ENCODE measurements at places on chromosomes 6 and 20. TPM values are rescaled to one million over a fixed set of nuclear protein-coding genes. Genes with fewer than 3 reads are reported as not detected.

The SLC17A1 gene
- not detected for total RNA-seq

The RBPJL gene
- total RNA-seq, result not detected

The SGK1 gene
- total RNA-seq, result 183 TPM

The ADAM33 gene
- total RNA-seq, result 15.3 TPM

The TRPC4AP gene
- 108 TPM for total RNA-seq

The SDC4 gene
- 61.4 TPM for total RNA-seq

The SAMD3 gene
- 9.3 TPM for total RNA-seq

The KCTD20 gene
- total RNA-seq, result 51.3 TPM

The SH3BGRL2 gene
- total RNA-seq, result 2.2 TPM

The LY6G6D gene
- not detected for total RNA-seq

The MRPL14 gene
- total RNA-seq, result 34.5 TPM

The C4A gene
- 12.3 TPM for total RNA-seq

The SOX18 gene
- 0.07 TPM for total RNA-seq

The MYCT1 gene
- 6.0 TPM for total RNA-seq

The FNDC11 gene
- 0.46 TPM for total RNA-seq

The RBBP9 gene
- 16.2 TPM for total RNA-seq

The PTPRK gene
- 59.6 TPM for total RNA-seq

The DNAAF9 gene
- total RNA-seq, result 24.7 TPM

The POU5F1 gene
- total RNA-seq, result 1.3 TPM

The CALHM5 gene
- 12.1 TPM for total RNA-seq

The KIAA0408 gene
- 0.50 TPM for total RNA-seq

The HLA-DRB5 gene
- not detected for total RNA-seq

The GATA5 gene
- 0.13 TPM for total RNA-seq

The ADRM1 gene
- total RNA-seq, result 68.2 TPM

The FAXC gene
- total RNA-seq, result 0.59 TPM

The THBS2 gene
- total RNA-seq, result 2,099 TPM

The LY6G5B gene
- total RNA-seq, result 4.0 TPM

The PRR18 gene
- total RNA-seq, result not detected

The HSPA12B gene
- not detected for total RNA-seq

The HLA-DPB1 gene
- total RNA-seq, result 19.5 TPM

The PTCHD4 gene
- total RNA-seq, result 4.4 TPM

The THEMIS gene
- total RNA-seq, result not detected

The BPIFB4 gene
- total RNA-seq, result not detected

The ZBTB24 gene
- total RNA-seq, result 6.1 TPM

The GJA10 gene
- total RNA-seq, result not detected

The RFX6 gene
- total RNA-seq, result not detected

The OR12D3 gene
- total RNA-seq, result not detected

The TRIM10 gene
- not detected for total RNA-seq

The MLIP gene
- 0.40 TPM for total RNA-seq

The PSORS1C2 gene
- not detected for total RNA-seq

The WFDC2 gene
- total RNA-seq, result not detected

The GPR63 gene
- 0.20 TPM for total RNA-seq

The SEL1L2 gene
- total RNA-seq, result not detected

The OR2H1 gene
- total RNA-seq, result not detected

The DEFB124 gene
- not detected for total RNA-seq

The SIRPD gene
- total RNA-seq, result not detected

The NR2E1 gene
- not detected for total RNA-seq

The BMP2 gene
- total RNA-seq, result 10.3 TPM

The PLCB4 gene
- total RNA-seq, result 6.9 TPM

The OXT gene
- total RNA-seq, result not detected

The HLA-DQA1 gene
- total RNA-seq, result not detected

The SNPH gene
- 12.0 TPM for total RNA-seq

The TRAM2 gene
- total RNA-seq, result 180 TPM

The PARD6B gene
- total RNA-seq, result 0.20 TPM

The RGL2 gene
- total RNA-seq, result 46.3 TPM

The APOBEC2 gene
- not detected for total RNA-seq

The GZF1 gene
- total RNA-seq, result 32.5 TPM

The EPPIN gene
- 0.39 TPM for total RNA-seq

The STK38 gene
- total RNA-seq, result 23.7 TPM
